ENCODE measurements at places on chromosomes 6 and 20.

DNA sequence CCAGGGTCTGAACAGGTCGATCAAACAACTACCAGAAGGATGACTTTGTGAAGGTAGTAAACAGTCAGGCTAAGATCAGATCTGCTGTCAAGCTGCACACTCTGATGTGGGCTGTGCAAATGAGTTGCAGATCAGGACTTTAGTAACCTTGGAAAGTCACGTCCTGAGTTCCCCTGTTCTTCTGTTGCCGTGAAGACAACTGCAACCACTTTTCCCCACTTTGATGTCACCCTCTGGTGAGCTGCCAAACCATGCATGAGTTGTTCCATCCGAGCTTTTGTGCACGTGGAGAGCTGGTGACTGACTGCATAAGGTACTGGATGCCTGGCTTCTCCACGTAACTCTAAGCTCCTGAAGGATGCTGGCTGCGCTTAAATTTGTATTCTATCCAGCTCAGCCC is 111.0 kb downstream of the CD83 start:
- no peak for DNase-seq

- DNase-seq = no peak
Measured at GRCh38 chr20:48653706-48654051, 174.1 kb downstream of the PREX1 start.

GRCh38 chr20:57088436-57088835 is 178.0 kb downstream of the BMP7 start:
- no peak for DNase-seq

DNA sequence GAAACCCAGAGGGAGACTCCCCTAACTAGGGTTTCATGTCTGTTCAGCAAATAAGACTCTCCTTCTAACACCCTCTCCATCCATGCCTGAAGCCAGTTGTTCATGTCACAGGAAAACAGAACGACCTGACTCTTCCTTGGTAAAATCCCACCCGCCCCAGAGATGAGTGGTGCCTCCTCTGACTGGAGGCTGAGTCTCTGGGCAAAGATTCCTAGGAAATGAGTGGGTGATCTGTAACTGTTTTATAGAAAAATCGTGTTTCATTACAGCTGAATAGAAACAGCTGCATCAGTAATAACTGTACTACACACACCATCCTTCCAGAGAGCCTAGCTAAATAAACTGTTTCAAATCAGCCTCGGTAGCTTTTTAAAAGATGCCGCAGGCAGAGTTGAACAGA is 37.4 kb upstream of the MRPS10 start:
- DNase-seq = no peak

- no peak for DNase-seq
Measured at GRCh38 chr6:35728683-35729678, 7.9 kb upstream of the ARMC12 start.

DNA sequence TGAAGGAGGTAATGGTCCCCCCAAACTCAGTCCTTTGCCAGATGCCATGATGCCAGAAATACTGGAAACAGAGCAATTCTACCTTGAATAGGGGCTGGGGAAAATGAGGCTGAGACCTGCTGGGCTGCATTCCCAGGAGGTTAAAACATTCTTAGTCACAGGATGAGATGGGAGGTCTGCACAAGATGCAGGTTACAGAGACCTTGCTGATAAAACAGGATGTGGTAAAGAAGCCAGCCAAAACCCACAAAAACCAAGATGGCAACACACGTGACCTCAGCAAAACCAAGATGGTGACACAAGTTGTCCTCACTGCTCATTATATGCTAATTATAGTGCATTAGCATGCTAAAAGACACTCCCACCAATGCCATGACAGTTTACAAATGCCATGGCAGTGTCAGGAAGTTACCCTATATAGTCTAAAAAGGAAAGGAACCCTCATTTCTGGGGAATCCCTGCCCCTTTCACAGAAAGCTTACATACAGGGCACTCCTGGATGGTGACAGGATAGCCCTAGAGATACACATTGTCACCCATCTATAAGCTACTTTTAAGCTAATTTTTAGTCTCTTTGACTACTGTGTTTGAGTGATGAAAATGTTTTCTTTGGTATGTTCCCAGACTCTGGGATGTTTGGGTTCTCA is 979.7 kb downstream of the TBC1D32 start:
- DNase-seq = no peak

- DNase-seq = no peak
Measured at GRCh38 chr6:33840048-33840926, 36.5 kb upstream of the MLN start.

Data from NCI-H2081 treated with DMSO at 0.1 percent for 48 hours (cell line).